ENCODE measurements at places on chromosomes 12 and 14.

GRCh38 chr12:25924491-25925001, 33.9 kb upstream of the RASSF8 start:
- no peak for DNase-seq

DNA sequence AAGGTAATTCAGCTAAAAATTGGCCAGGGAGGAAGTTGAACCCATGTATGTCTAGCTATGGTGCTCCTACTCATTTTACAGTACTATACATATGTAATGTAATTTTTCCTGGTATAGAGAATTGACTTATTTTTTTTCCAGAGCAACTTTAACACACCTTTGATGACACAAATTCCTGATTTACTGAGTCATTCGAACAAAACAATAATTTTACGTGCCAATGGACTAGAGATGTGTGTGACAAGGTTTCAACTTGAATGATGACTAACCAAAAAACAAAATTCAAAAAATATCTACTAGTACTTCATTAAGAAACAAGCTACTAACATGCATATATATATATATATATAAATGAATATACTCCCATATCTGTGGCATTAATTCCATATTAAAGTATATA, 180.5 kb downstream of the KITLG start:
- no peak for DNase-seq

GRCh38 chr12:14910090-14910915, 24.6 kb upstream of the MGP start:
- DNase-seq = no peak

GRCh38 chr12:53052419-53053217, 2.8 kb downstream of the TNS2 start:
- peak; percentile 67 for DNase-seq

GRCh38 chr12:23204933-23205778, 580.2 kb downstream of the ETNK1 start:
- DNase-seq = peak; percentile 40

- DNase-seq = no peak
Observed at GRCh38 chr14:55277972-55278740, 6.9 kb downstream of the FBXO34 start.

DNA sequence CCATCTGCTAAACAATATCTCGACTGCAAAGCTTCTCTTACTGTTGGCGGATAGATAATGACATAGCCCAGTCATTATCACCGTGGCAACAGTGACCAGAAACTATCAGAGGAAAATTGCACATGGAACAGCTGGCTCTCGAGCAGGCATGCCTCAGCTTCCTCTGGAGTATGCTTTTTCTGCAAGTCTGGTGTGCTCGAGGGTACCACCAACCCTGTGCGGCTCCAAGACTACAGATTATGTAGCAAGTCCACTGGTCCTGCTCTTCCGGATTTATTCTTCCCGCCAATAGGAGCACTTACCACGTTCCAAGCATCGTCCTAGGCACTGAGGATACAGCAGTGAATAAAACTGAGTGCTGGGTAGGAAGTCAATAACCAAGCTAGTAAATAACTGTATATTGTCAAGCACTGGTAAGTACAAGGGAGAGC, 1.4 kb upstream of the GLRX5 start:
- peak; percentile 65 for DNase-seq

GRCh38 chr12:18696971-18697602, 40.7 kb downstream of the PLCZ1 start:
- peak; percentile 39 for DNase-seq

GRCh38 chr14:77641534-77642341, 25.3 kb upstream of the SPTLC2 start:
- DNase-seq = peak; percentile 40

GRCh38 chr12:124792156-124792555, 71.5 kb downstream of the SCARB1 start:
- DNase-seq = no peak

DNA sequence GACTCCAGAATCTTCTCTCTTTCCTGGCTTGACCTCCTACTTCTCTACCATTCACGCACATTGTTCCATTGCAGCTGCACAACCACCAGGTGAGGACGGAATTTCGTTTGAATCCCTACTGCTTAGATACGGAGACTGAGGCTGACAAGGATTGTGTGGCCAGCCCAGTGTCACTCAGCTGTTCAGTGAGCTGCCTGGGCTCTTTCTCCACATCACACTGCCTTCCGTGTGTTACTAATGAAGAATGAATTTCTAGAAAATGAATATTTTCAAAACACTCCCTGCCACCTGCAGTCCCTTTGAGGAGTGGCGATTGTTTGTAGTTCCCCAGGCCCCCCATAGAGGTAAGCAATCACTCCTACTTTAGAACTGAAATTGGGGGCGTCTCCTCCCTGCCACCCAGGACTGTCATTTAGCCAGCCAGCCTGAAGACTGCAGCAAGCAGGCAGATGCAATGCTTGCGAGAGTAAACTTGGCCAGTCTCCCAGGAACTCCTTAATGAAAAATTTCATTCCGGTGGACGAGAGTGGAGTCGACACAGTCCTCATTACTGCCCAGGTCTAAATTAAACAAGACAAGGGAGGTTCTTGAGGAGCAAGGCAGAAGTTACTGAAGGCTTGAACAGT, 239.7 kb downstream of the SLC41A2 start:
- no peak for DNase-seq

DNA sequence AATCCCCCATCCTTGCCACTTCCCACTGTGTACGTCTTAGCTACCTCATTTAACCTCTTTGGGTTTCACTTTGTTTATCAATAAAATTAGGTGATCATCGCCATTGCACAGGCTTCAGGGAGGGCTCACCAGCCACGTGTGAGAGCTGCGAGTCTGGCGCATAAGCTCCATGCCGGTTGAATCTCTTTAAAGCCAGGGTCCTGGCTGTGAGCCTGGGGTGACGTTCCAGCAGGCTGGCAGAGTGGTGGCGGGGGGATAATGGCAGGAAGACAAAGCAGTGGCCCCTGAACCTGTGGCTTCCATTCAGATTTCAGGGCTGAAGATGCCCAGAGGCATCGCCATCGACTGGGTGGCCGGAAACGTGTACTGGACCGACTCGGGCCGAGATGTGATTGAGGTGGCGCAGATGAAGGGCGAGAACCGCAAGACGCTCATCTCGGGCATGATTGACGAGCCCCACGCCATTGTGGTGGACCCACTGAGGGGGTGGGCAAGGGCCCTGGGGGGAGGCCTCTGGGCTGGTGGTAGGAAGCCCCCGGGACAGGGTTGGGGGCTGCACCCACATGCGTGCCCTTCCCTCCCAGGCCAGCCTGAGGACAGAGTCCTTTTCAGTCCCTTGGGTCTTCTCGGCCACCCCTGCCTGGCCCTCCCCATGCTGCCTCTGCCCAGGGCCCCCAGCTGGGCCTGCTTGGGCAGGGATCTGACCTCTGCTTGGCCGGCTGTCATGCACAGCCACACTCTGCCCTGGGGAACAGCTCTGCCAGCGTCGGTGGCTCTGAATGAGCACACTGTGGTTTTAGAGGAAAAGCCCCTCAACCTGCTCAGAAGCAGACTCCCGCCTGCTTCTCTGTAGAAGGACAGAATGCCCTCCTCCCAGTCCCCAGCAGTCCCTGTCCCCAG, 8.6 kb upstream of the NXPH4 start:
- no peak for DNase-seq
